Activated T-cell treated with anti-CD3 and anti-CD28 coated beads, Interleukin-2, amount 50 U/mL, for 1 hour (primary cell): ENCODE measurements at places on chromosomes 4 and X.

DNA sequence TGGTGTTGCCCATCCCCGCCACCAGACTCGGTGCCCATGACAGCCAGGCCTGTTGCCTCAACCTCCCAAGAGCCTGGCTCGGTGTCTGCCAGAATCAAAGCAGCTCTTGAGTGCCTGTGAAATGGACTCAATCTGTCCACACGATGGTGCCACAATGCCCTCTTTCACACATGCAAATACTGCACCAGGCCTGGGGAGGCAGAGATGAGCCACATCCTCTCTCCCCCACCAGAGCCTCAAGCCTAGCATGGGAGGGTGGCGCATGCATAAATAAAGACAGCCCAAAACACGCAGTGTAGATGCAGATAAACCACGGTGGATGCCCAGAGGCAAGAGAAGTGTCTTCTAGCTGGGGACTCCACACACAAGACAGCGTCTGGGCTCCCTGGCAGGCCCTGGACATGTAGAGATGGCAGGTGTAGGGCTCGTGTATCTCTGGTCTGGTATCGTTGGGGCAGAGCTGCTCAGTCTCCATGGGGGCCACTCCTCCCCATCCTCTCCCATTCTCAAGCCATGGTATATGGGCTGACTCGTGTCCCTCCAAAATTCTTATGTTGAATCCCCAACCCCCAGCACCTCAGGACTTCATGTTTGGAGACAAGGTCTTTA, 65.6 kb downstream of the JAKMIP1 start:
- peak; percentile 40 for DNase-seq

DNA sequence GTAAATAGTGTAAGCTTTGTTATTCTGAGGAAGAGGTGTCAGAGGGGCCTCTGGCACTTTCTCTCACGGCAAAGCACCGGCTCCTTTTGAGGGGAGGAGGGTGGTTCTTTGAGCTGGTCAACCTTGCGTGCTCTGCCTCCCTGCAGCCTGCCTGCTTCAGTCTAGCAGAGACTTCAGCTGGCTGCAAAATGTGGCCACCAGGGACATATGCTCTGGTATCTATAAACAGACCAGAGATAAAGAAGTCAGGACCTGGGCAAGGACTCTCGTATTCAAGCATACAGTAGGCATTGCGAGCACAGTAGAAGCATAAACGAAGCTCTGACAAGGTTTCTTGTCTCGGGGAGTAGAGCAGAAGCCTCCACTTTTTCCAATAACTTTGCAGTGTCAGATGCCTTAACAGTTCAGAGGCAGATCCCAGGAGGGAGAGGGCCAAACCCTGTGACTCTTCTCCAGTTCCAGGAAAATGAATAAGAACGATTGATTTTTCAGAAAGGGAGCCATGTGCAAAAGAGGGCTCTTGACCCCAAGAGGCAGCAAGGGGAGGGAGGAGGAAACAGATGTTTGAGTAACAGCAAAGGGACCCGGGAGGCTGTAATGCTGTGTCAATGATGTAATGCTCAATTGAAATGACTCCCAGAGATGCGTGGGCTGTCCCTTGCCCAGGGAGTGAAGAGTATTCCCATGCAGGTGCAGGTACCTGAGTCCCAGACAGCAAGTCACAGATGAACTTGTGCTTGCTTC, 57.9 kb upstream of the TEX13D start:
- no peak for DNase-seq

DNA sequence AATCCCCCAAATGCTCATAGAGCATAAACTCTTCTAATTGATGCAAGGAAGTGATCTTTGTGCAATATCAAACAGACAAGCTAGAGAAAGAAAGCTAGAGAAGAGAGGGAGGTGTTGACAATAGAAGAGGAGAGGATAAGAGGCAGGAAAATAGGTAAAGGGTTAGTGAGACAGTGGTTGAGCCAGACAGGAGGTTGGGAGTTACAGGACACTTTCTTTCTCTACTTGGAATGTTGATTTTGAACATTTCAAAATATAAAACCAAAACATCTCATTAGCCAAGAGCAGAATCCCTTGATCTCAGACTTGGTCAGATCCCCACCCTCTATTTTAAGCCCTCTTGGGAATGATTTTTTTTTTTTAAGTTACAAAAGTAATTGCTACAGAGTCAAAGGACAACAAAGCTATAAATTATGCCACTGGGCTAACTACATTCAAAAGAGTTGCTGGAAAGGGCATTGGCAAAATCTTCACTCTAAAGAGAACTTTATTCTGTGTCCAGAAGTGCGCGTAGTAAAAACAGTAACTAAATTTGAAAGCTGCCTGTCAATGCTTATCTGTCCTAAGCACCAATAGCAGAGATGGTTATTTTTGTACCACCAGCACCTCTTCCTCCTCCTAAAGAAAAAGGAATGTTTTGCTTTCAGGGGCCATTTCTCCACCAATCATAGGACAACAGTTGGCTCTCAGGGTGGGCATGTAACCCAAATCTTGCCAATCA, 133.8 kb downstream of the PDGFC start:
- DNase-seq, result no peak

GRCh38 chr4:60945641-60946040, 254.5 kb upstream of the ADGRL3 start:
- DNase-seq, result no peak

- DNase-seq, result no peak
Observed at GRCh38 chr4:118967393-118967792, 78.7 kb downstream of the SYNPO2 start.

- DNase-seq, result no peak
Observed at GRCh38 chrX:151737494-151737893, 2.9 kb downstream of the CNGA2 start.

DNA sequence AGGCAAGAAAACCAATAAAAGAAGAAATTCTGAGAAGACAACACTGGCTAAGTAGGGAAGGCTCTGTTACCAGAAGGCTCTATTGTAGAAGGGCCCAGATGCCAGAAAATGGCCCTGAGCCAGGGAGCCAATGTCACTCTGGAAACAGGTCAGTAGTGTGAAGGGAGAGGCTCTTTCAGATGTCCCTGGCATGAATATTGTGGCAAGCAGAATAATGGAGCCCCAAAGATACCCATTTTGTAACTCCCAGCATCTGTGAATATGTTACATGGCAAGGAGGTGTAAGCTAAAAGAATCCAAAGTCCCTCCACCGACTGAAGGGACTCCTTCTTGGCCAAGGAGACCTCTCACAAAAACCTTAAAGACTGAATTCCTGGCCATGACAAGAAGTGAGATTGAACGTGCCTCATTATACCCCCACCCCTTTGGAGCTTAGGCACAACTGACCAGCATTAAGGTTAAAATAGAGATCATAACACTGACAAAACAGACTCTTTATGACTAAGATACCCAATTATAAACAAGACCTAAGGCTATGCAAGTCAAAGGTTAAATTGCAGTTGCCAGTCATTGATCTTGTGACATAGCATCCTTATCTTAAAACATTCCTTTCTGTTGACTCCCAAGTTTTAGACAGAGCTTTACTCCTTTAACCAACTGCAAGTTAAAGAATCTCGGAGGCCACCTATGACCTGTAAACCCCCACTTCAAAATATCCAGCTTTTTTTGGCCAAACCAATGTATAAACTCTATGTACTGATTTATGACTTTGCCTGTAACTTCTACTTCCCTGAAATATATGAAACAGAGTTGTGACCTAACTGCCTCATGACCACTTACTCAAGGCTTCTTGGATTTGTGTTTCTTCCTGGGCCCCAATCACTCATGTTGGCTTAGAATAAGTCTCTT, 42.2 kb upstream of the SMIM10 start:
- no peak for DNase-seq

DNA sequence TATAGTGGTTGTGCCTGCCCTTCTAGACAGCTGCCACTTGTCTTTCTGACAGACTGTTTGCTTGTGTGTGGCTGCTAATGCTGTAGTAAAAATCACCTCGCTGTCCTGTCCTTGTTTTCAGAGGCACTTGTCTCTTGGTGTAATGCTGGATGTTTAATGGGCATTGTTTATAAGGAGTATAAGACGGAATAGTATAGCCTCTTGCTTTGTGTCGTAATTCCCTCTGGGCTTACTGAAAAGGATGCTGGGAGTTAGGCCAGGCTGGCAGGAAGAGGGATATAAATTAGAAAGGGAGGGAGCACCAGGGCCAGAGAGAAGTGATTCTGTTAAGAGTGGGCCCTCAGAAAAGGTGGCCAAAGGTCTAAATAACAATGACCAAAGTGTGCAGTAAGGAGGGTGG, 29.0 kb downstream of the NHS start:
- no peak for DNase-seq

DNA sequence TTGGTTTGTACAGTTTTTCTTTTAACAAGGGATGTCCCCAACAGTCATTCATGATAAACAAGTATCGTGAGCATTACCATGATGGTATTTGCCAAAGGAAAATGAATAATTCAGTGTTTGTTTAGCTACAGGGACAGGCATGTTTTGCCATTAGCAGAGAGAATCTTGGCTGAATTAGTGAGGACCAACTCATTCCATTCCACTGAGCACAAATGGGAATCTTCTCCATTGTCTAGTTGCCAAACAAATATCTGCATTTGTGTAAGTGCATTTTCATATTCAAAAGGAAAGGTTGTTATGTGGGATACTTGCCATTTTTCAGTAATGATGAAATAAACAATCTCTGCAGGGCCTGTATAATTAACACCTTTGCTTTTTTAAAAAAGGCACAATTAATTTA, 1762.6 kb downstream of the RPA4 start:
- DNase-seq, result no peak

DNA sequence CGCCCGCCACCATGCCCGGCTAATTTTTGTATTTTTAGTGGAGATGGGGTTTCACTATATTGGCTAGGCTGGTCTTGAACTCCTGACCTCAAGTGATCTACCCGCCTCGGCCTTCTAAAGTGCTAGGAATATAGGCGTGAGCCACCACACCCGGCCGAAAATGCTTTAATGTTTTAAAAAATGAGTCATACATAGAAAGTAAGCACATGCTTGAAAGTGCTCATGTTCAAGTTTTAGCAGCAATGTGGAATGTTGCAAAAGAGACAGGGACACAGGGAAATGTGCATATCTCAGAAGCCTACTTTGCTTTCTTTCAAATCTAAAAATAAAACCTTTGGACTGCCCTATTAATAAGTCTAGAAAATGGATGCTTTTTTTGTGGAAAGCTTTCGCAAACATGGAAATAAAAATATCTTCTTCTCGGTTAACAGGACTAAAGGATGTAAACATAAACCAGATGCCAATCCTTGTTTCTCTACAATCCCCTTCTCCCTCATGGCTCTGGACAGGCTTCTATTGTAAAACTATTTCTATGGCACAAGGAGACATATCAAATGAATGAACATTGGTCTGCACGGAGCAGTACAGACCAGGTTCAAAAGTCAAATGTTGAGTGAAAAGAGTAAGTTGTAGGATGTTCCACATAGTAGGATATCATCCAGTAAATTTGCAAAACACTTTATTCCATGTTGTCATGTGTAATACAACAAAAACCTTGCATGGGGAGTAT, 15.0 kb downstream of the MECP2 start:
- no peak for DNase-seq

GRCh38 chr4:121510341-121510874, 129.6 kb upstream of the QRFPR start:
- no peak for DNase-seq

DNA sequence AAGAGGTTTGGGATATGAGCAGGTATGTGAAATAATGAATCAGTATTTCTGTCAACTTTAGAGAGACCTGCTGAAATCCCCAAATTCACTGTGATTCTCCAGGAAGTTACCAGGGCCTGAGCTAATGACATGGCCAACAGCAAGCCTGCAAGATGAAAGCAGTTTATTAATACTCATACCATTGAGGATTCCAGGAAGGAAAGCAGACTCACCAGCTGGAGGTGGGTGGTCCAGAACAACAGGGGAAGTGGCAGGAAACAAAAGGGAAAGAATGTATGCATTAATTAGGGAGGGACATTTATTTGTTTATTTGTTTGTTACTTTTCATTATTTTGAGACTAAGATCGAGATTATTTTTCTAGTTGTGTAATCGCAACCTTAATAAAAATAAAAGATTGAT, 196.6 kb upstream of the AGA start:
- no peak for DNase-seq

- no peak for DNase-seq
Observed at GRCh38 chr4:129232589-129233337, 136.8 kb downstream of the C4orf33 start.

DNA sequence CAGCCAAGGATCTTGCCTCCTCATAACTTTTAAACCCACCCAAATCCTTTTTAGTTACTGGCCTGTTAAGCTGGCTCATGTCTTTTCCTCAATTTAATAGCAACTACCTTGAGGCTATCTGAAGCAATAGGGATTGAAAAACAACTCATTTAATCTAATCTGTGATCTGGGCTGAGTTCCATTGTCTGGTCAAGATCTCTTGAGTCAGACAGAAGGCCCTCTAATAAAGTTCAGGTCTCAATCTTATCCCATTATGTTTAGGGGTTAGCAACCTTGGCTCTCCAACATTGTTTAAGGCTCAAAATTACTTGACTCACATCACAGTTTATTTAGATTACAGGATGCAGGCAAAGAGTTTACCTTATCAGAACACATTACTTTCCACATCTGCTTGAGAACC, 436.1 kb downstream of the ANKRD50 start:
- no peak for DNase-seq

DNA sequence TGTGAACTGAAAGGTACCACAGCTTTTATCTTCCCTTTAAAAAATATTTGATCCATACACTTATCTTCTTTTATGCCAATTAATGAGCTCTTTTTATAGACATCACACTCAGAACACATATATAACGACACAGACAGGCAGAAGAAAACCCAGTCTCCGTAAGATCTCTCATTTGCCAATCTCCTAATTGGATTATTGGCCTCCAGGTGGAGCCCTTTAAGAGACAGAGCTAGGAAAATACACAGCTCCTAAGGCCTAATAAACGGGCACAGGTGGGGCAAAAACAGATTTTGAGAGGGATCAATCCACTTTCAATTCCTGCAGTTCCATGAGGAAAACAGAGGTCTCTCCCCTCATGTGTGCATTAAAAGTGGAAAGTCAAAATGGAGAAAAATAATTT, 1495.4 kb downstream of the RPA4 start:
- no peak for DNase-seq
